ENCODE measurements at places on chromosomes 1 and 21.

- DNase-seq = no peak
Observed at GRCh38 chr1:201955729-201956143, 433 bp downstream of the TIMM17A start.

- DNase-seq = no peak
Observed at GRCh38 chr1:14897997-14898645, 255.4 kb upstream of the TMEM51 start.

GRCh38 chr1:16155537-16156410 is at the start of gene EPHA2:
TSS of gene EPHA2 (minus strand) at chr1:16156069. CDS start at chr1:16155932, 137 bp downstream.
- no peak for DNase-seq

- no peak for DNase-seq
Observed at GRCh38 chr21:27451116-27451515, 484.2 kb upstream of the ADAMTS5 start.

DNA sequence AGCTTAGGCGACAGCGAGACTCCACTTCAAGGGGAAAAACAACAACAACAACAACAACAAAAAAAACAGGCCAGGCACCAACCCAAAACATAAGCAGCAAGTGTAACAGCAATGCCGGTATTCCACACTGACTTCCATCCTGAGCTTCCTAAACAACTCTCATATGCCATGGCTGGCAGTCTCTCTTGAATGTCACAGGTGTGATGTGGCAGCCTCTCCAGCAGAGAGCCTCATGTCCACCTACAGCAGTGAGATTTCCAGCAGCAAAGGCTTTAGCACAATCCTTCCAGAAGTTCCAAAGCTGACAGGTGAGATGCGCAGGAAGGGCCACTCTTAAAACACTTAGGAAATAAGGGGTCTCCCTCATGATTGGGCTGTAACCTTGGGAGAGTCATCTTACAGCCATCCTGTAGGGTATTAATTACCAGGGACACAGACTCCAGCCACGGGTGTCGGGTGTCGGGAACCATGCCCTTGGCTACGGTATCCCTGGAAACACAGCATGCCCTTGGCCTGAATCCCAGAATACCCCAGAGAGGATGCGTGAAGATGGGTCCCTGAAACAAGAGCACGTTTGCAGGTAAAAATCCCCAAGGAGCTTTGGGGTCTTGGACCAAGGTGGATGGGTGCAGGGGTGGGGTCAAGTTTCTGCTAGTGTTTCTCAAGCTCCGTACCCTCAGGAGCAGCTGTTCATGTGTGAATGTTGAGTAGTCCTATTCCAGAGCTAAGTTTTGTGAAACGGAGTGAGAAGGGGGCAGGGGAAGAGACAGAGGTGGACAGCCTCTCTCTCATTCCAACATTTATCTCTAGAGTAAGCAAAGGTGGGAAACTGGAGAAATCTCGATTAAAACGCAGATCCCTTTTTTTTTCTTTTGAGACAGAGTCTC is 31.4 kb downstream of the CLSTN1 start:
- DNase-seq = no peak

DNA sequence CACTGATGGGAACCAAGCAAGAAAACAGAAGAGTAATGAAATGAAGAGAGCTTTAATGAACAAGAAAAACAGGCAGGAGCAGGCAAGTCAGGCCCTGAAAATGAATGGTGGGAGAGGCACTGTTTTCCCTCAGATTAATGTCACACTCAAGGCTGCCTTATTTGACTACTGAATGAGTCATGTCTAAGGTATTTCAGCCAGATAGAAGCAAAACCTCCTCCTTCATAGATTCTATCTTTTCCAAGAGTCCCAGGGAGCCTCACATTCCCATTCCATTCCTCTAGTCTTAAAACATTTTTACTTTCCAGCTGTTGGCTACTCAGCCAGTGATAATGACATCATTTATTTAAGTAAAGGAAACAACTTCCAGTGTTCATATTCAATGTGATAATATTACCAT is 228.4 kb upstream of the NRIP1 start:
- DNase-seq = no peak

Measured in activated gamma-delta T cell treated with Interleukin-2 at 50 U/mL for 16 hours (primary cell).